Activated T-helper 1 cell treated with anti-CD3 and anti-CD28 coated beads, Interleukin-2, amount 50 U/mL, for 16 hours (primary cell): ENCODE measurements at places on chromosomes 2 and 18.

GRCh38 chr18:5058768-5059695, 138.0 kb downstream of the AKAIN1 start:
- DNase-seq = no peak

DNA sequence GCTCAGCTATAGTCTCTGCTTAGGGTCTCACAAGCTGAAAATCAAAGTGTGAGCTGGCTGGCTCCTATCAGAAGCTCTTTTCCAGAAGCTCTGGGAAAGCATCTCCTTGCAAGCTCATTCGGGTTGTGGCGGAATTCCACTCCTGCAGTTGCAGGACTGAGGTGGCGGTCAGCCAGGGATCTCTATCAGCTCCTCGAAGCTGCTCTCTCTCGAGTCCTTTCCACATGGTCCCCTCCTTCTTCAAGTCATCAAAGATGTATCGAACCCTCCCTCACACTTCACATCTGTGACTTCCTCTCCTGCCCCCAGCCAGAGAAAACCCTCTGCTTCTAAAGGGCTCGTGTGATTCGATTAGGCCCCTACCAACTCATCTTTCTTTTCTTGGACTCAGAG, 141.7 kb downstream of the ZFP36L2 start:
- no peak for DNase-seq

- DNase-seq = no peak
These were observed 302.8 kb downstream of the NCKAP5 start for GRCh38 chr2:133265432-133265949.

DNA sequence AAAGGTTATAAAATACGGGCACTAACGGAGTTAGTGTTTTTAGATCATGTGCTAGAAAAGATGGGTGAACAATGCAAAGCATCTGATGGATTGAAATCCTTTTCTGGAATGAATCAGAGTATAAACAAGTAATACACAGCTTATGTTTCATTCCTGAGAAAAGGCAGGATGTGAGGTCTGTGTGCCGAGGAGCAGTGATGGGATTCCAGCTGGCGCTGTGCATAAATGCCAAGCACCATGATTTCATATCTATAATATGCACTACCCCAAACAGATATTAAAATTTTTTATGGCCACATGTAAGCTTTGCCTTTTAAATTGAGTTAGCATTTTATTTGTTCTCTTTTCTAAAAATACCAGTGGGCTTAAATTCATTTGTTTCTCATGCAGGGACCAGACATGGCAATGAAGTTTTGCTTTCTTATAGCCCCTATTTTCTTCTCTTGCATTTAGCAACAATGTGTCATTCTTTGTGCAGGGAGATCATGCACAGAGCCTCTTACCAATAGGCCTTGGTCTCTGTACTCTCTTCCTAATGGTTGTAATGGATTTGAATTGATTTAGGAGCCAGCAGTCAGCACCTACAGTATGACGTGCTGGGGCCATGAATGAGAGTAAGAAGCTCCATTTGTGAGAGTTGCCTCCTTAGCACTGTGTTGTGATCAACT, 323.9 kb downstream of the SLC8A1 start:
- no peak for DNase-seq

DNA sequence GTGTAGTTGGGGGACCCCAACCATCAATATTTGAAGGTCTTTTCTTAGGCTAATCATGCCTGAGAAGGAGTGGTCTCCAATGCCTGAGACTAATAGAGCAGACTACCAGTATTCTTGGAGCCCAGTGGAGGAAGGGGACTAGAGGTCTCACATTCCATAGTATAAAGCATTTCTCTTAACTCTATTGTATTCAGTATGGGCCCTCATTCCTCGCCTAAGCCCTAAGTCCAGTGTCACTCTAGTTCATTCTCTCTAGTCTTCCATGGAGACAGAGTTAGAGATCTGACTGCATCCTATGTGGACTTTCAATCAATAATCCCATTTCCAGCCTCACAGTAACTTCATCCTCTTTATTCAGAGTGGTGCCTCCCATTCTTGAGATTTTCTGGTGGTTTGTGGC, 29.7 kb upstream of the MAP4K4 start:
- no peak for DNase-seq

- no peak for DNase-seq
These were observed 3.7 kb upstream of the KIF1A start for GRCh38 chr2:240823449-240824336.

- DNase-seq = no peak
These were observed 1128.4 kb downstream of the TSN start for GRCh38 chr2:122883849-122884248.

GRCh38 chr2:207126724-207127308, 38.9 kb downstream of the KLF7 start:
- DNase-seq = no peak

DNA sequence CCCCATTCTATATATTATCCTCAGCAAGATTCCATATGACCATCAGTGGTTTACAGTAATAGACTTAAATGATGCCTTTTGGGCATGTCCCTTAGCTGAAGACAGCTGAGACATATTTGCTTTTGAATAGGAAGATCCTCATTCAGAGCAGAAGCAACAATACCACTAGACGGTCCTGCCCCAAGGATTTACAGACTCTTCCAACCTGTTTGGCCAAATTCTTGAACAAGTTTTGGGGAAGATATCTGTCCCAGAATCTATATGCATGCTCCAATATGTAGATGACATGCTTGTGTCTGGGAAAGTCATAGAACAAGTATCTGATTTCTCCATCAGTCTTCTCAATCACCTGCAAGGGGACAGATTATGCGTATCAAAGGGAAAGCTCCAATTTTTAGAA, 137.1 kb upstream of the RMP24 start:
- DNase-seq = no peak

DNA sequence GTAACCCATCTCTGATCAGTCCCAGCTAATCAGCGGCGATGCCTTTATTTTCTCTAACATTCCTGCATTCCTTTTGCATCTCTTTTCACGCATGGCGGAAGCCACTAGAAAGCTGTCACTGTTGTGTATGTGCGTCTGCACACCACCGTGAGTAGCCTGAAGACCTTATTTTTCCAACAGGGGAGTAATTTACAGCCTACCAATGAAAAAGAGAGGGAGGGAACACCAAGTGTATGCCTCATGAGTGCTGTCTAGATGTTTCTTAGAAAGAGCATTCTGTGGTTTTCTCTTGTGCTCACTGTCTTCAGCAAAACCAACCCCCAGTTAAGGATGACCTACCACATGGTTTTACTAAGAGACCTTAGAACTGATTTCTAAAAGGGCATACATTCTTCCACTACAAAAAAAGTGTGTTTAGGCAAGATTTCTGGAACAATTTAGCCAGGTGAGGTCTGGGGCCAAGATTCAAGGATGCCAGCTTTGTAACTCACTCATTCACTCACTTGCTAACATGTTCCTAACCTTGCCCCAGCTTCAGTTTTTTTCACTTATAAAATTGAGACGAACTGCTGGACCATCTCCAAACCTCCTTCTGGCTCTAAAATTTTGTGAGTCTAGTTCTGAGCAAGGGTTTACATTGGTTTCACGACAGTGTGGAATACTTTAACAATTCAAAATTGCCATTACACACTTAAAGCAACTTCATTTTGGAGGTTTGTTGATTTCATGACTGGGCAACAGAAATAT, 51.4 kb downstream of the BCL2 start:
- DNase-seq = no peak

DNA sequence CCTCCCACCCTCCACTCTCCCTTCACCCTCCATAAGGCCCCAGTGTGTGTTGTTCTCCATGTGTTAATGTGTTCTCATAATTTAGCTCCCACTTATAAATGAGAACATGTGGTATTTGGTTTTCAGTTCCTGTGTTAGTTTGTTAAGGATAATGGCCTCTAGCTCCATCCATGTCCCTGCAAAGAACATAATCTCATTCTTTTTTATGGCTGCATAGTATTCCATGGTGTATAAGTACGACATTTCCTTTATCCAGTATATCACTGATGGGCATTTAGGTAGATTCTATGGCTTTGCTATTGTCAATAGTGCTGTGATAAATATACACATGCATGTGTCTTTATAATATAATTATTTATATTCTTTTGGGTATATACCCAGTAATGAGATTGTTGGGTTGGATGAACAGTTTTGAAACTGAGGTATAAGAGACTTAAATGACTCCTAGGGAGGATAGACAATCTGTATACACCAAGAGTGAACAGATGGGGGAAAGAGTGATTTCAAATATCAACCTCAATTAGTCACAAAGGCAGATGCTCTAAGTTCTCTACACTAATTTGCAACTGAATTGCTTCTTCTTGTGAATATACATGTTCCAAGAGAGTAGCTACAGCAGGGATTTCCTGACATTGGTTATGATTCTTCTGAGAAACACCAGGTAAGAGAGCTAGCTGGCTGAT, 23.7 kb downstream of the CWC22 start:
- no peak for DNase-seq

DNA sequence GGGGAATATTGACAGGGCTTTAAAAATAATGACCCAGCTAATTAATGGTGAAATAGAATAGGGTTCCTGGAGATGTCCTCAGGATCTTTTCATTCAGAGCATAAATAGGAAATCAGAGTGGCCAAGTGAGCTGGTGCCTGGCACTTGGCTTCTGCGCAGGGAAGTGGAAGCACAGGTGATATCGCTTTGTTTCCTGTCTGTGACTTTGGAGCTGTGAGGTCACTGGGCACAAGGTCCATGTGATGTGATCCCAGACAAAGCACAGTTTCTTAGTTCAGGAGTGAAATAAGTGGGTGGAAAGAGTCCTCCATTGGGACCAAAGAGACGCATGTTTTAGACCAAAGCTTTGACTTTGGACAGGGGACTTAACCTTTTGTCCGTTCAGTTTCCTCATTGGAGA, 338.3 kb downstream of the CYRIA start:
- DNase-seq = no peak

- DNase-seq = no peak
These were observed 12.5 kb downstream of the C1D start for GRCh38 chr2:68050353-68050752.

DNA sequence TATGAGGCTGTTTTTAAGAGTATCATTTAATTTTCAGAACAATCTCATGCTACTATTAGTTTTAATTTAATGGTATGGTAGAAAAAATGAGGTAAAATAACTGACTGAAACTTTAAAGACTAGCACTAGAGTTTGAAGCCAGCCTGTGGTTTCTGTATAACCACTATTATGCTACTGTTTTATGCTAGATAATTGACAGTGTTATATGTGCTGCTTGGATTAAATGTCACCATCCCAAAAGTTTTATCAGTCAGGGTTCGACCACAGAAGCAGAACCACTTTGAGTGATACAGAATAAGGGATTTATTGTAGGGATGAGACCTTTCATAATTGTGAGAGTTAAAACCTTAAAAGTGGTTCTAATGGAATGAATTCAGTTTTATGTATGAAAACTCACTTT, 271.6 kb downstream of the PTGR3 start:
- DNase-seq = no peak

- DNase-seq = no peak
These were observed 25.4 kb upstream of the FMNL2 start for GRCh38 chr2:152309352-152310214.

DNA sequence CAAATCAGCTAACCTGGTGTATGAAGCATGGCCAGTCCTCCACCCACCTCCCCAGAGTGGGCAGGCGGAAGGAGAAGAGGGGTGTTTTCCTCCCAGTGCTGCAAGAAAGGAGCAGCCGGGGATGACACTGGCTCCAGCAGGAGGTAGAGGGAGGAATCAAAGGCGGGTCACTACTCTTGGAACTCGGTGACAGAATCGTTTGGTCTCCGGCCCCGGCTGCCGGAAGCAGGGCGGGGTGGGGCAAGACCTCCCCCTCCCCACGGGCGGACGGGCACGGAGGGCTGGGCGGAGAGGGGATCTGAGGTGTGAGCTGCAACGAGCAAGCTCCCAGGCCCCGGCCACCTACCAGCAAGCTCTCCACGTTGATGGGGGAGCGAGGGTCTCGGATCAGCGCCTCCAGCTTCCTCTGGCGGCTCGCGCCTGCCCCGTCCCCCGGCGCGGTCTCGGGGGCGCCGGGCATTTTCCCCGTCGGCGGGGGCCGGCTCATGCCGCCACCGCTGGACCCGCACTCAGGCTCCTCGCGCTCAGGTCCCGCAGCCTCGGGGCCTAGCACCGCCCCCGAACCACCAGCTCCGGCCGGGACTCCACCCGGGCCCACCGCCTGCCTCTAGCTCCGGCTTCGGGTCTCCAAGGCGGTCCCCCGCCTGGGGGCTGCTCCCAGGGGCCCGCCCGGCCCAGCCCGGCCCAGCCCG, 640 bp downstream of the ROCK2 start:
- DNase-seq = peak; percentile 7

- no peak for DNase-seq
These were observed 252.3 kb downstream of the MBD5 start for GRCh38 chr2:148273158-148273691.

DNA sequence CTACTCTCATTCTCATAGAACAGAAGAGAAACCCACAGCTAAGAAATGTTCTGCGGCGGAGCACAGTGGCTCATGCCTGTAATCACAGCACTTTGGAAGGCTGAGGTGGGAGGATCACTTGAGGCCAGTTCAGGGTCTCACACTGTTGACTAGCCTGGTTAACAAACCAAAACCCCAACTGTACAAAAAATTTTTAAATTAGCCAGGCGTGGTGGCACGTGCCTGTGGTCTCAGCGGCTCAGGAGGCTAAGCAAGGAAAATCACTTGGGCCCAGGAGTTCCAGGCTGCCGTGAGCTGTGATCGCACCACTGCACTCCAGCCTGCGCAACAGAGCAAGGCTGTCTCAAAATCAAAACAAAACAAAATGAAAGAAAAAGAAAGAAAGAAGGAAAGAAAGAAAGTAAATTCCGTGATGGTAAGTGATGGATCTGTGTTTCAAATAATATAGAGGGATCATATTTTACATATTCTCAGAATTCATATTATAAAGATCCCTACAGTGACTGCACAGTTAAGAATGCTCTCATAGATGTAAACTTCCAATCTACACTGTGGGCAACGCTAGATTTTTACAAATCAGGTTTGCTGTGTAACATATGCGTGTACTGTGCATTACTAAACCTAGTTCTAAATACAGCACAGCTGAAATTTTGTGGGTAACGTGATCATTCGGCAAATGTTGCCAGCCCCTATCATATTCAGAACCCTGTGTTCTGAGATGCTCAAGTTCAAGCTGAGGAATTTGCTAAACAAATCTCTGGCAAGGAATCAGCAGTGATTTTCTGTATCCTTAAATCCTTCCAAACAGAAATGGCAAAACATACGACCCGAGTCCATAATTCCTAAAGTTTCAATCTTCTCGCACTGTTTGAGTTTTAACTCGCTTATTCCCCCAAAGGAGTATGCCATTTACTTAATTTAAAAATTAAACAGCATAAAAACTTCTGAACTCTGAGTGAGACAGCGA, 1.2 kb upstream of the RAB12 start:
- DNase-seq = no peak

GRCh38 chr2:25453199-25453905, 111.6 kb upstream of the DNMT3A start:
- no peak for DNase-seq
